ENCODE measurements at places on chromosomes 1 and 21.

GRCh38 chr1:7040969-7041695 lies 255.9 kb downstream of the CAMTA1 start:
- no peak for DNase-seq

DNA sequence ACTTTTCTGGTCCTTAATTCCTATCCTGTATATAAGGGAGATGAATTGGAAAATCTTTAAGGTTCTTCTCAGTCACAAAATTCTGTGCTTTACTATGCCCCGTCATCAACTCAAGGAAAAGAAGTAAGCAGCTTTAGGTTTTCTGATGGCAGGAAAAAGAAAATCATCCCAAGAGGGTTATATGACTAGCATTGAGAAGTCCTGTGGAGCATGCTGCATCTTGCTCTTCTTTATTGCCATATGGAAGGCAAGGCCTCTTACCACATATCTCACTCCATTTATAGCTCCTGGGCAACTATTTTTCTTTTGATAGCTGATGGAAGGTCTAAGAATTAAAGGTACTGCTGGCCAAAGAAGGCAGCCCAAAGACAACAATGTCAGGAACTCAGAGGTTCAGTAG lies 552.5 kb downstream of the DPYD start:
- DNase-seq: no peak

DNA sequence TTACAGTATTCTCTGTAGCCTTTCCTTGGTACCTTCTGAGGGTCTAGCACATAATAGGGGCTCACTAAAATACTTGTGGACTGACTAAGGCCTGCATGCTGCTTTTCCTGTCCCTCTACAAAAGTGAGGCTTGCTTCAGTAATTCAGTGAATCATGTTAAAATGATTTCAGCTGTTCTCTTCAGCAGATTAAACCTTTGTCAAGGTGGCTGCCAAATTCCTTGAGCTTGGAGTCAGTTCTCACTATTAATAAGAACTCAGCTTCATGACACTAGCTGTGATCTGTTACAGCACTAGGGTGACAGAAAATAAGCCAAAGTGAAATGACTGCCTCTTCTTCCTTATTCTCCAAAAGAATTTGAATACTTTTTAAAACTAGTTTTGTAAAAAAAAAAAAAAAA lies 128.8 kb downstream of the KCNN3 start:
- no peak for DNase-seq

GRCh38 chr1:53061123-53061858 lies 722 bp upstream of the PODN start:
- no peak for DNase-seq
